ENCODE measurements at places on chromosomes 5 and 9. TPM values are rescaled to one million over a fixed set of nuclear protein-coding genes. Genes with fewer than 3 reads are reported as not detected.

DNA sequence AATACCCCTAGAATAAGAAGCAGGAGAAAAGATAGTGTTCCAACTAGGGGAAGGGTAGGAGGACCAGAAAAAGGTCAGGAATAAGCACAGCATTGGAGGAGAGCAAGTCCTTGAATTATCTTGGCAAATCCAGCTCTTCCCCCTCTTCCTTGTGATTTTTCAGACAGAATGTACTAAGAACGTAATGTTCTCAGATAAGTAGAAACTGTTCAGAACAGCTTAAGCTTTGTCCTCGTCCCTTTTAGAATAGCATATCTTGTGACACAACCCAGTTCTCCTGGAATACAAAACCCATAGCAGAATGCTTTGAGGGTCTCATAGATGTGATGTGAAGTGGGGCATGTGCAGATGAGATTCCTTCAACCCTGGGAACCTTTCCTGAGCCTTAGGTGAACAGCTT, 97.4 kb downstream of the EMB start:
- no peak for DNase-seq

PCA3 gene
- total RNA-seq = not detected

GRCh38 chr5:19322716-19323485, 665.1 kb downstream of the CDH18 start:
- no peak for DNase-seq

DNA sequence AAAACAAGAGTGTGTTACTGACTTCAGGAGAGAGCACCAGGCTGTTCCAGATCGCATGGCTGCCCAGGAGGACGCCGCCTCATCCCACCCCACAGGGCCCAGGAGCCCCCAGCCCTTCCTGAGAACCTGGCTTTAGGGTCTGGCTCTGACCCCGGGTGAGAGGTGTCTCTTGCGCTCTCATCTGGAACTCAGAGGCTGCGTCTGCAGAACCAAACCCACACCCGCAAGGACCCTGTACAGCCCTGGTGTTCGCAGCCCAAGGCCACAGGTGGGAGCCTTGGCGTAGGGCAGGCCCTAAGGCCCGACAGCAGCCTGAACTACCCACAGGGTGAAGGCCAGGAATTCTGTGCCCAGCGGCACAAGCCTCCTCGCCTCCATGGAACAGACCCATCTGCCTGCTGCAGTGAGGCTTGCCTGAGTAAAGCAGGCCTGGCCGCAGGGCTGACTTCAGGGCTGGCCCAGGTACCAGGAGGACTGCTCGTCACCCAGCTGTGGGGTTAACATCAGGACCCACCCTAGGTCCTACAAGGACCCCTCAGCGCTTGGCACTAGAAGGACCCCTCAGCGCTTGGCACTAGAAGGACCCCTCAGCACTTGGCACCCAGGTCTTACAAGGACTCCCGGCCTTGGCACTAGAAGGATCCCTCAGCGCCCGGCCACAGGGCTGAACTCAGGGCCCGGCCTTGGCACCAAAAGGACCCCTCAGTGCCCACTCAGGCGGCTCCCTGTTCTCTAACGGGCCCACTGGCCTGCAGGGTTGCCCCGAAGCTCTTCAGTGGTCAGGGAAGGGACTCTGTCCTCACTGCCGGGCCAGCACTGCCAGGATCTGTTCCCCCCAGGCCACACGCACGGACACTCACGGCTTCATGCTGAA, 48.2 kb downstream of the NKD2 start:
- no peak for DNase-seq

DNA sequence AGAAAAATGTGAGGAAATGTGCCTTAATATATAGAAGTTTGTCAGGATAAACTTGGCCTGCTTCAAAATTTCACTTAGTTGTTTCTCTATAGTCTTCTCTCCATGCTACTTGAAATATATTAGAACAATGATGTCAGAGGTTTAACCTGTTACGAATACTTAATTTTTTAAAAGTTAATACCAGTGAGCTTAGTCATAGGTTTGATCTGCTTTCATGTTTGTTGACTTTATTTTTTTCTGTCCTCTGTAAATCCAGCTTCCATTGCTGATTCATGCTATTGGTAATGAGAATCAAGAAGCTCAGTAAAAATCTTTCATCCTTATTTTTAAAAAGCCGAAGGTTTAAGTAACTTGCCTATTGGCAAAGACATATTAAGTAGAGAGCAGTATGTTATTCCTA, 27.9 kb downstream of the BDP1 start:
- no peak for DNase-seq

- DNase-seq = no peak
These were observed 272.3 kb downstream of the ZSWIM6 start for GRCh38 chr5:61604076-61605025.

- DNase-seq = no peak
These were observed 47.5 kb downstream of the TMOD1 start for GRCh38 chr9:97548819-97549540.

DNA sequence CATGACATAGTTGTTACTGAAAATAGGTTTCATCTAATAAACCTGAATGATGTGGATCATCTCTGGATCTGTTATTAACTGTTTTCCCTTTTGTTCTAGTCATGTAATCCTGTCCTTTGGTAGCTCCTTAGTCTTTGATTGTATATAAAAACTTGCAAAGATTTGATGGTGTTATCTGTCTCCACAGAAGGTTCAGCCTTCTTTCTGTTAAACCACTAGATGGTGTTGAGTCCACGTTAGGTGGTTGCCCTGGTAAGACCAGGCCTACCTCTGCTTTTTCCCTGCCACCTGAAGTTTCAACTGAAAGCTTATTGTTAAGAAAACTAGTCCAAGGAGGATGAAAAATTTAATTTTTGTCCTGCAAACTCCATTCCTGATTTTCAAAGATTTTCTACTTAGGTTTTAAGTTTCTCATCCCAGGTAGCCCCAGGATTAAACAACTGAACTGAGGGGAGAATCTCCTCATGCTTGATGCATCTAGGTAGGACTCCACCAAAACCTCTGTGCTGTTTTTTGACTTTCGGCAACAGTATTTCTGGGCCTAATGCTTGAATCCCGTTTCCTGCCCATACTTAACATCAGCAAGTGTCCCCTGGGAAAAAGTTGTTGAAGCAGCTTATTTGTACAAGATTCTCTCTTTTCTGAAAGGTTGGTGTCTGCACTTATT, 68.5 kb downstream of the RICTOR start:
- no peak for DNase-seq

- DNase-seq = no peak
These were observed 93.8 kb downstream of the HSPA4 start for GRCh38 chr5:133145436-133146170.

All from ovary (tissue), 10 donors.